ENCODE measurements at places on chromosomes 6 and 20.

GRCh38 chr6:113701552-113702254, 155.4 kb upstream of the MARCKS start:
- DNase-seq, result no peak

GRCh38 chr20:63980317-63980805, 571 bp upstream of the PRPF6 start:
- no peak for DNase-seq

DNA sequence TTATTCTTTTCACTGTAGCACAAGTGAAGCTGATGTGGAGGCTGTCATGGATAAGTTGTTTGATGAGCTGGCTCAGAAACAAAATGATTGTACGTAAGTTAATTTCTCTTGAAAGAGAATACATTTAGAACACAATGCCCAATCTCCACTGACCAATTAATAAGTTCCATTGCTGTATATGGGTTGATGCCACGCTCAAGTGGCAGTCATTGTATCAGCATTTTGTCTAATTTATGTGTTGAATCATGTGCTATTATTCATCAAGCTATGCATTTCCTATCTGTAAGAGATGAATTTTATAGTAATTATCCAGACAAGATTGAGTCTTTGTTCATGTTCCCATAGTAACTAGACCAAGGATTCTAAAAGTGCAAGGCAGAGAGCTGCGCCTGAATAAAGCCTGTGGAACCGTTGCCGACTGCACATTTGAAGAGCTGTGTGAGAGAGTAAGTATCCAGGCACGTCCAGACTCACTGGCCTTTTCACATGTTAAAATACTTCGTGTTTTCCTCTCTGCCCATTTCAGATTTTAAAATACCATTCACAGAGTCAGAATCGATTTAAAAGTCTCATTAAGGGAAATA, 83.8 kb upstream of the FOXO3 start:
- DNase-seq, result no peak

DNA sequence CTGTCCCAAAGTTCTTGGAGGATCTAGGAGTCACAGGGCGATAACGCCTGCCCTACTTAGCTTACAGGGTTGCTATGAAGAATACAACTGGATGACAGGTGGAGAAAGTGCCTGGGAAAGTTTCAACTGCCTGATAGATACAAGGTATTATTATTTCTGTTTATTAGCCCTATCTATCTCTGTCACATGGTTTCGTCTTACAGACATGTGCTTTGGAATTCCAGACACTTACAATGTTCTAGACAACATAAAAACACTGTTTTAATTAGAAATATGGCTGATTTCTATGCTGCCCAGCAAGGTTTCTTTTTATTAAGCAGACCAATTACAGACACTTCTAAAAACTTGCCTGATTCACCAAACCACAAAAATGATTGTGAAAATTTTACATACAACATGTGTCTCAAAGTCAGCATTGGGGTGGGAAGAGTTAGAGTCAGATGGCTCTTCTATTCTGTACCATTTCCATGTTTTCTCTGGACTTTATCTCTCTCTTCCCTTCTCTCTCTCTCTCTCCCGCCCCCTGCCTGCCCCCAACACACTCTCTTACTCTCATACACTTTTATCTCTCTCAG, 50.0 kb downstream of the GJA10 start:
- no peak for DNase-seq

GRCh38 chr6:1611572-1612298, 2.0 kb downstream of the FOXC1 start:
- no peak for DNase-seq

DNA sequence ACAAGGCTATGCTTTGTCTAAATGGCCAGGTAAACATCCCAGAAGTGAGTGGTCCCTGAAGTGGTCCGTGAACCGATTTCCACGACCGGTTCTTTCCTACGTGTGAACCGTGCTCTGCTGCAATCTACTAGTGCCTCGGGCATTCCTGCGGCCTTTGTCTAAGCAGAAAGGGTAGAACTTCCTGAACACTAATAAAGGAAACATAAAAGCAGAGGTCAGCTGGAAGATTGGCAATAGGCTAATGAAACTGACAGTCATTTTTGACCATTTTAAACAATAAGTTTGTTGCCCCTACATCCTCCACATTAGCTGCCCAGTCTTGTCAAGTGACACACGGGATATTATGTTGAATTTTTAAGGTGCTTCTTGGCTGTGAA, 410.0 kb downstream of the PLCB1 start:
- no peak for DNase-seq

GRCh38 chr6:138638604-138639003, 135.0 kb upstream of the CCDC28A start:
- DNase-seq, result no peak

DNA sequence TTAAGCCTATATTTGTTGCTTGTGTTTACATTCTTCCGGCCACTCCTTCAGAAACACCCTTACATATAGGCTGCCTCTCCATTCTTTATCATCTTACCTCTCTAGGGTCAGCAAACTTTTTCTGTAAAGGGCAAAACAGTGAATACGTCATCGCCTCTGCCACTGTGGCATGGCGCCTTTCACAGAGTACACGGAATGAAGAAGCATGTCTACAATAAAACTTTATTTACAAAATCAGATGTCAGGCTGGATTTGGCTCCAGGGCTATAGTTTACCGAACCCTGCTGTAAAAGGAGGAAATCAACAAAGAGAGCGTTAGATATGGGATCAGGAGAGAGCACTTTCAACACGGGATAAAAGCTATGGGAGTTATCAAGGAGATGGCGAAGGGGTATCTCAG, 9.3 kb upstream of the NCR2 start:
- DNase-seq, result no peak

GRCh38 chr20:17501701-17502100, 29.5 kb downstream of the BFSP1 start:
- DNase-seq, result no peak

DNA sequence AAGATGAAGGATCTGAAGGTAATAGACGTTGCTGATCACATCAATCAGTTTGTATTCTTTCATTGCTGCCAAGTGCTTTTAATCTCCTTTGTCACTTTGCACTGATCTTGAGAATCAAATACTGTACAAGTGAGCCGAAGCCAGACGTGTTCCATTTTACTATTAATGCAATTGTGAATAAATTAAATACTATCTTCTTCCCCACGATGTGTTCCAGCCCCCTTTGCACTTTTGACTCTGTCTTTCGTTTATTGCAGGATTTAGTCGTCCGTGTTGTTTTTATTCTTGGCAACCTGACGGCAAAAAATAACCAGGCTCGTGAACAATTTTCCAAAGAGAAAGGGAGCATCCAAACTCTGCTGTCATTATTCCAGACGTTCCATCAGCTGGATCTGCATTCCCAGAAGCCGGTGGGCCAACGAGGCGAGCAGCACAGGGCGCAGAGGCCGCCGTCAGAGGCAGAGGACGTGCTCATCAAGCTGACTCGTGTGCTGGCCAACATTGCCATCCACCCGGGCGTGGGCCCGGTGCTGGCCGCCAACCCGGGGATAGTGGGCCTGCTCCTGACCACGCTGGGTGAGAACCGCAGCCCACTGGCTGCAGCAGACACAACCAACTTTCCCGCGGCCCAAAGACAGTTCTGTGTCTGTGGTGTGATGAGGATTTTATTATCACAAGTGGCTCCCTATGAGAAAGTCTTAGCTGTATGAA, 104.7 kb downstream of the ARMC2 start:
- no peak for DNase-seq

- DNase-seq, result no peak
These were observed 36.2 kb upstream of the ZMYND8 start for GRCh38 chr20:47392721-47393073.

- DNase-seq, result no peak
These were observed 74.4 kb downstream of the NOL4L start for GRCh38 chr20:32510601-32511357.

DNA sequence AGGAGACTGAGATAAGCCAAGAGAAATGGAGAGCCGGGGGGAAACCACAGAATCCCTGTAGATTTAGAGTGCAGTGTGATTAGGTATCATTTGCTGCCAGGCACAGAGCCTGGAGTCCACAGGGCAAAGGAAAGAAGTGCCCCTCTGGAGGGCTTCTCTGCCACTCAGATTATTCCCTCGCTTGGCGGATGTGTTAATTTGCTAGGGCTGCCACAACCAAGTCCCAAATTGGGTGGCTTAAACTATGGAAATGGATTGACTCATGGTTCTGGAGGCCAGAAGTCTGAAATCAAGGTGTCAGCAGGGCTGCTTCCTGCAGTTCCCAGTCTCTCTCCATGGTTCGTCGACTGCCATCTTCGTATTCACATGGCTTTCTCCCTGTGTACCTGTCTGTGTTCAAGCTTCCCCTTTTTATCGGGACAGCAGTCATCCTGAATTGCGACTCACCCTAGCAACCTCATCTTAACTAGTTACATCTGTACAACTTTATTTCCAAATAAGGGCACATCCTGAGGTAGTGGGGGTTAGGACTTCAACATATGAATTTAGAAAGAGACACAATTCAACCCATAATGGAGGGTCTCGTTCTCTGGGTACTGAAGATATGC, 122.2 kb downstream of the ANKRD60 start:
- DNase-seq, result no peak

GRCh38 chr20:53296451-53297153, 297.0 kb downstream of the ZNF217 start:
- DNase-seq, result no peak

- DNase-seq, result no peak
These were observed 118.1 kb downstream of the EYA4 start for GRCh38 chr6:133359256-133359655.

DNA sequence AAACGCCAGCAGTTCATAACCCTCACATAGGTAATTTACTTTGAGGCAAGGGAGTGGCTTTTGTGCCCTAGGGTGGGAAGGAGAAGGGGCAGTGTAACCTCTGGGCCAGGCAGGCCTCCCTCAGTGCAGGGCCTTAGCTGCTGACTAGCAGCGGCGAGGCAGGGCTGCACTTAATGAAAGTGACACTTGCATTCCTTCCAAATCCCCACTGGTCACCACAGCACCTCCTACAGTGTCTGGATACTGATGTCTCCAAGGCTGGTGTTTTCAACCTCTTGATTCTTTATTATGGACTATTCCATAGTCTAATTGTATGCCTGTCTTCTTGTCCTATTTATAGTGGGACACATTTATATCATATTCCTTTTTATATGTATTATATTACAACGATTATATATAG, 152.7 kb downstream of the LY86 start:
- no peak for DNase-seq

DNA sequence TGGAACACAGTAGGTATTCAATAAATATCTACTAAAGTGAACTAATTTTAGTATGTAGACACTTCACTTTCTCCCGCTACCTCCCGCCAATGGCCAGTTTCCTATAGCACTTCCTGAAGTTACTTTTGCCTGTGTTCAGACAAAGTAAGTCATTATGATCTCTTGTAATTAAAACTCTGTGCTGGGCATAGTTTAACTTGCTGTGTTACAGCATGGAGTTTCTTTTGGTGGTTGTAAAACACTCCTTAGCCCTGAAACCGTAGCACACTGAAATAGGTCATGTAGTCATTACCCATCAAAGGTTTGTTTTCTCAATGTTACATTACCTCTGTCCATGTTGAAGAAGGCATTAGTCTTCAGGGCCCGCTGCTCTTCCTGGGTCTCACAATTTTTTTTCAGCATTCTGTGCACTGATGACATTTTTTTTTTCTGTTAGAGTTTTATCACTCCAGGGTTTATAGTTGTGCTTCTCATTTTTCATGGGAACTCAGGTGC, 54.0 kb upstream of the CENPW start:
- DNase-seq, result no peak

DNA sequence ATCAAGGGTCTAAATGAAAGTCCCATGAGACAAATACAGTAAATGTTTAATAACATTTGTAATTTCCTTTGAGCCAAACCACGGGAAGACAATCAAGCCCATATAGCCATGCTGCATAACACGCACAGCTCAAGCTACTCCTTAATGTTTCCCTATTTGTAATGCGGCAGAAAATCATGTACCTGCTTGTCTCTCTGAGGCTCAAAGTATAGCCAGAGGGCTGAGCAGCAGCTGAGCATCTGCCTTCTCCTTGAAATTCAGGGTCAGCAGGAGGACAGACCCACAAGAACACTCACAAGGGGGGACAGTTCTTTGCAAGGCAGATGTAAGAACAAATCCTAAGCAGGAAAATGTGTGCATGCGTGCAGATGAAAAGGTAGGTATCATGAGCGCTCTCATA, 45.8 kb upstream of the JARID2 start:
- DNase-seq, result no peak

- no peak for DNase-seq
These were observed 124.4 kb downstream of the KCNQ5 start for GRCh38 chr6:72746276-72746675.

GRCh38 chr20:536426-537010, 7.1 kb downstream of the CSNK2A1 start:
- DNase-seq, result no peak

- DNase-seq, result no peak
These were observed 132.4 kb downstream of the BMP7 start for GRCh38 chr20:57133926-57134650.

- DNase-seq, result no peak
These were observed 36.2 kb downstream of the HLA-F start for GRCh38 chr6:29759457-29759856.

DNA sequence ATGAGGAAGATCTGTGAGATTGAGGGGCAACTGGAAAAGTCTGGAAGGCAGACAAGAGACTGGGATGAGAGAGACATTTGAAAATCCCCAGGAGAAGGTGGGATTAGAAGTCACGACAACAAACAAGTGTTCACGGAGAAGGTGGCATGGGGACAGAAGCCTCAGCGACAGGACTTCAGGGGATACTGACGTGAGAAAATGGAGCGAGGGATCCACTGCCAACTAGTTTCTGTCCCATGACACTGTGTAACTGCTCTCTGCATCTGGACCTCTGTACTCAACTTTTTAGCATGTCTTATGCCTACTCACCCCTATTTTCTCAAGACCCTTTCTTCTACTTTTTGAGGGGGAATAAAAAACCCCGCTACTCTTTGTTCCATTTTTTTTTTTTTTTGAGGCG, 18.3 kb upstream of the ZBTB2 start:
- DNase-seq, result no peak

- DNase-seq, result no peak
These were observed 4.8 kb upstream of the SLC4A11 start for GRCh38 chr20:3243718-3244358.

DNA sequence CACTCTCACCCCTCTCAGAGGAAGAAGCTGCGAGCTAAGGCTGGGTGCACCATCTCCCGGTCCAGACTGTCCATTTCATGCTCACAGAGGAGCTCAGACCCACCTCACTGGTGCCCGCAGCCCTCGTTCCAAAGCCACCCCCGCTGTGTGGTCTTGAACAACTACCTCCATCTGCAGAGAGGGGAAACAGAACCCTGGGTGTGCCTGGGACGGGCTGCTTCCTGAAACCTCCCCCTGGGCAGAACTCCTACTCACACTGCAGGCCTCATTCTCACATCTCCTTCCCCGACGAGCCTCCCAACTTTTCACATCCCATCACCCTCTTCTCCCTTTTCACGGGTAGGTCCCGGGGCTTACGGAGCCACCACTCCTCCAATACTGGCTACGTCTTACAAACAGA, 18.1 kb downstream of the PMEPA1 start:
- DNase-seq, result no peak

GRCh38 chr6:167424700-167425099, 99.8 kb downstream of the TTLL2 start:
- no peak for DNase-seq

GRCh38 chr6:27492631-27493190, 19.8 kb upstream of the ZNF184 start:
- DNase-seq, result no peak

Data from HTR-8/SVneo (cell line).